ENCODE measurements at places on chromosomes 5 and 9.

GRCh38 chr5:139262059-139262741, 31.3 kb upstream of the MATR3 start:
- no peak overlapping the region for H3K27ac ChIP-seq
- no peak for DNase-seq
- H3K4me1 ChIP-seq = peaks cover 8% of the 10 kb centered on the region
- H3K27me3 ChIP-seq = peaks cover 8% of the 10 kb centered on the region

GRCh38 chr5:148887123-148887881, 60.9 kb downstream of the ADRB2 start:
- no peaks in the 10 kb centered on the region for H3K36me3 ChIP-seq
- no peak overlapping the region for H3K4me3 ChIP-seq
- H3K27me3 ChIP-seq = no peaks in the 10 kb centered on the region
- no peaks in the 10 kb centered on the region for H3K4me1 ChIP-seq
- no peak for DNase-seq

DNA sequence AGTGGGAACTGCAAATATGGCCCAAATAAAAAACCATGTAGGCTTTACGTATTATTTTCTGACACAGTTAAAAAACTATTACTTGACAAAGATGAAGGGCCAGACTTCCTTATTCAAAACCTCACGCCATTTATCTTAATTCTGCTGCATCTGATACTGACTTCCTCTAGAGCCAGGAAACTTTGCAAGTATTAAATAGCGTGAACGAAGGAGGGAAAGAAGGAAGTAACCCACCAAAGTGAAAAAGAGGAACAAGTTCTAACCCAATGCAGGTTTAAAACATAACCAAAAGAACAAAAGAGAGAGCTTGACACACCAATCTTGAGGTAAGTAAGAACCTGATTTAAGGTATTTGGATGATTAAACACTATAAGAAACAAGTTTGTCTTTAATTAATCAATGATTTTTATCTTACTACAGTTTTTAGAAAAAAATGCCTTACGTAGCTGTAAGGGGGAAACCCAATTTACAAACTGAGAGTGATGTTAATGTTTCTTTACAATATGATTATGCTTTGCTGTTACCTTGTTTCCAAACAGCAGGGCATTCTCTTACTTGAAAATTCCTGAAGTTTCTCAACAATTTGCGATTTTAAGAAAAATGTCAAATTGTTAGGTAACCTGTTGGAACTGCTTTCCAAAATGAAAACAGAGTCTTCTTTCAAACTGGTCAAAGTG, at the start of gene GAPT:
TSS of gene GAPT (plus strand) at position 220 of the 677 bp plus-strand sequence. CDS start 3,102 bp downstream, outside the sequence.
- H3K36me3 ChIP-seq = no peaks in the 10 kb centered on the region
- no peaks in the 10 kb centered on the region for H3K4me1 ChIP-seq
- H3K4me3 ChIP-seq = no peak within 1 kb of the TSS

- no peak overlapping the region for H3K4me3 ChIP-seq
- H3K27me3 ChIP-seq = peaks cover 49% of the 10 kb centered on the region
- no peak for DNase-seq
- H3K36me3 ChIP-seq = no peaks in the 10 kb centered on the region
Observed at GRCh38 chr9:131838530-131839280, 98.8 kb upstream of the RAPGEF1 start.

- no peaks in the 10 kb centered on the region for H3K4me1 ChIP-seq
- H3K36me3 ChIP-seq = no peaks in the 10 kb centered on the region
- no peak overlapping the region for H3K27ac ChIP-seq
- H3K4me3 ChIP-seq = no peak overlapping the region
Observed at GRCh38 chr9:15743512-15743911, 190.7 kb downstream of the CCDC171 start.

DNA sequence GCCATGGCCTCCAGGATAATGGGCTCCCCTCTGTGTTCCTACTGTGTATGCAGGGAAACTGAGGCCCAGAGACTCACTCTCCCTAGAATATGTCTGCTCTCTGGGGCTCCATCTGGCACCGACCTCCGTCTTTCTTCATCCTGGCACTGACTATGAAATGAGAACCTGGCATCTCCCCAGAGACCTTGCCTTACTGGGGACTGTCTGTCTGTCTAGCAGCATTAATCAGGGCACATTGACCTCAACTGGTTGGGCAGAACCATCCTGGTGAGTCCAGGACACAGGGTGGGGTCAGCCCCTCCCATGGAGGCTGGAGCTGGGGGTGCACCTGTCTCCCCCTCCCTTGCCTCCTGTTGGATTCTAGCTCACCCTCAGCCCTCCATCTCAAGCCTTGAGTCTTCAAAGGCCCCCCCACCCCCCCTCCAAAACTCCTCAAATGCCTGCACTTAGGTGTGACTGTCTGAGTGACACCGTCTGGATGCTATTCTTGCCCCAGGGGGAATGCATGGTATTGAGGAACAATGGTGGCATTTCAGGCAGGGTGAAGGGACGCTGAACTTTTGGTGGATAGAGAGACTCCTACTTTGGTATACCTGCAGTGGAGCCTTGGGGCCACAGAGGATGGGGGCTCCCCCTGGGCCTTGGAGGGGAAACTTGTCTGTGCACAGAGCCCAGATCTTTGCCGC, 12.8 kb upstream of the PITX1 start:
- H3K27ac ChIP-seq = no peak overlapping the region
- DNase-seq = no peak
- H3K27me3 ChIP-seq = peaks cover 70% of the 10 kb centered on the region
- no peaks in the 10 kb centered on the region for H3K4me1 ChIP-seq
- H3K4me3 ChIP-seq = no peak overlapping the region

GRCh38 chr5:73183481-73183891, 10.5 kb downstream of the TMEM174 start:
- H3K4me3 ChIP-seq = no peak overlapping the region
- no peaks in the 10 kb centered on the region for H3K36me3 ChIP-seq
- peaks cover 10% of the 10 kb centered on the region for H3K27me3 ChIP-seq
- H3K27ac ChIP-seq = no peak overlapping the region

DNA sequence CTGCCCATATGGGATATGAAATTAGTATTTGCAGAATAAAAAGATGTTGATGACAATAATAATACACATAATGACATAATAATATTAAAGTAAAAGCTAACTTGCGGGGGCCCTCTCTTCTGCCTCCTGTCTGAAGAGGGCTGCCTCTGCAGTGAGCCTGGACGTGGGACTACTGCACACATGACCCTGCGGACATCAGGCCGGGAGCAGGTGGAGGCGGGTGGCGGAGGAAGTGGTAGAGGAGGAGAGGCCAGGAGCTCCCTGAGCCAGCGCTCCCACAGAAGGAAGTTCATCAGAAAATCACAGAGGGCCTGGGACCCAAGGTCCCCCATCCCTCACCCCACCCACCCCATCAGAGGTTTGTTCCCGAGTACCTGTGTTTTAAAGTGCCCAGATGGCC, 60.5 kb downstream of the ROPN1L start:
- no peak for DNase-seq
- no peaks in the 10 kb centered on the region for H3K27me3 ChIP-seq
- no peak overlapping the region for H3K27ac ChIP-seq
- H3K4me3 ChIP-seq = no peak overlapping the region
- H3K4me1 ChIP-seq = no peaks in the 10 kb centered on the region

DNA sequence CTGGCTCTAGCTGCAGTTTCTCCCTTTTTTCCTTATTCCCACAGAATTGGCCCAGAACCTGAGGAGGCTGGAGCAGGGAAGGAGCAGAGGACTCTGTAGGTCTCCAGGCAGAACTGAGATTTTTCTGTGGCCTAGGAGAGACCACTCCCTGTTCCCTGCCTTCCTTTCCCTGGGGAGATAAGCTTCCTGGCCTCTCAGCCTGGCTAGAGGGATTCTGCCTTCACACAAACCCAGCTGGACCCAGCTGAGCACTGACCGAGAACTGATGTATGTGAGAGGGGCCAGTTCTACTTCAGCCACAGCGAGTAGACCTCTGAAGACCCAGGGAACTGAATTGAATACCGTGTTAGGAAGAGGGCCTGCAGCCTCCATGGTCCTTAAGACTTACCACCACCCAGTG, 48.0 kb downstream of the RUSC2 start:
- DNase-seq = no peak
- no peaks in the 10 kb centered on the region for H3K4me1 ChIP-seq
- H3K27ac ChIP-seq = no peak overlapping the region
- no peaks in the 10 kb centered on the region for H3K27me3 ChIP-seq
- H3K36me3 ChIP-seq = no peaks in the 10 kb centered on the region

GRCh38 chr9:135823036-135823435, 84.3 kb downstream of the CAMSAP1 start:
- peaks cover 25% of the 10 kb centered on the region for H3K36me3 ChIP-seq
- H3K27ac ChIP-seq = no peak overlapping the region
- H3K4me3 ChIP-seq = no peak overlapping the region
- no peaks in the 10 kb centered on the region for H3K27me3 ChIP-seq
- DNase-seq = no peak

GRCh38 chr9:73031350-73031749, 78.5 kb upstream of the ALDH1A1 start:
- no peak for DNase-seq
- H3K27me3 ChIP-seq = no peaks in the 10 kb centered on the region
- no peak overlapping the region for H3K4me3 ChIP-seq
- H3K36me3 ChIP-seq = no peaks in the 10 kb centered on the region
- no peaks in the 10 kb centered on the region for H3K4me1 ChIP-seq
- H3K27ac ChIP-seq = no peak overlapping the region

DNA sequence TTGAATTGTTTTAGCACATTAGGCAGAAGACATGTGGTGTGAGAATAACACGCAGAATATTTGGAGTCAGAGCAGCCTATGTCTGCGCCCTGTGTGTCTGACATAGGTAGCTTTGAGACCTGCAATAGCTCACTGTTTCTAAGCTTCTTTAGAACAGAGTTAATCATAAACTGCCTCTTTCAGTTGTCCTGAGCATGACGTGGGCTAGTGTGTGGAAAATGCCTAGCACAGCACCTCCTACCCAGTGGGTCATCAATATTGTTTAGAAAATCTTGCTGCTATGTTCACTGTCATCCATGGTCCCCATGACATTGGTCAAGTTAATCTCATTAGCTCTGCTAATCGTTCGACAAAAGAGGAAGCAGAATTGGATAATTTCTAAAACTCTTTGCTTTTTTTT, 357.4 kb upstream of the SGCD start:
- H3K4me3 ChIP-seq = no peak overlapping the region
- no peaks in the 10 kb centered on the region for H3K4me1 ChIP-seq
- DNase-seq = no peak
- H3K27me3 ChIP-seq = no peaks in the 10 kb centered on the region
- H3K27ac ChIP-seq = no peak overlapping the region

DNA sequence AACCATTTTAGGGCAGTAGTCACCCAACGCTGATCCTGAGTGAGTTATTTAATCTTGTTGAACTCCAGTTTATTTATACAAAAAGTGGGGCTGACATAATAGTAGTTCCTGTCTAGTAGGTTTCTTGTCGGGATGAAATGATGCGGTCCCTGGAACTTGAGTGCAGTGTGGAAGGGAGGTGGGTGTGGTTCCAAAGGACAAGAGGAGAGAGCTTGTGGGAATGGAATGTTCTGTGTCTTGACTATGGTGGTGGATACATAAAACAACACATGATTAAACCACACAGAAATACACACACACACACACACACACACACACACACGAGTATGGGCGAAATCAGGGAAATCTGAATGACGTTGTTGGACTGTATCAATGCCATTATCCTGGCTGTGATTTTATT, 66.1 kb upstream of the BARHL1 start:
- H3K4me3 ChIP-seq = no peak overlapping the region
- DNase-seq = no peak
- no peaks in the 10 kb centered on the region for H3K36me3 ChIP-seq
- H3K27ac ChIP-seq = no peak overlapping the region

GRCh38 chr5:15693933-15694332, 194.0 kb downstream of the FBXL7 start:
- no peak for DNase-seq
- H3K4me1 ChIP-seq = no peaks in the 10 kb centered on the region
- H3K27ac ChIP-seq = no peak overlapping the region
- H3K4me3 ChIP-seq = no peak overlapping the region

- no peaks in the 10 kb centered on the region for H3K27me3 ChIP-seq
- peaks cover 28% of the 10 kb centered on the region for H3K4me1 ChIP-seq
- no peak for DNase-seq
- H3K4me3 ChIP-seq = no peak overlapping the region
- peaks cover 13% of the 10 kb centered on the region for H3K36me3 ChIP-seq
Observed at GRCh38 chr9:126864771-126865170, 4.3 kb downstream of the ZBTB34 start.

DNA sequence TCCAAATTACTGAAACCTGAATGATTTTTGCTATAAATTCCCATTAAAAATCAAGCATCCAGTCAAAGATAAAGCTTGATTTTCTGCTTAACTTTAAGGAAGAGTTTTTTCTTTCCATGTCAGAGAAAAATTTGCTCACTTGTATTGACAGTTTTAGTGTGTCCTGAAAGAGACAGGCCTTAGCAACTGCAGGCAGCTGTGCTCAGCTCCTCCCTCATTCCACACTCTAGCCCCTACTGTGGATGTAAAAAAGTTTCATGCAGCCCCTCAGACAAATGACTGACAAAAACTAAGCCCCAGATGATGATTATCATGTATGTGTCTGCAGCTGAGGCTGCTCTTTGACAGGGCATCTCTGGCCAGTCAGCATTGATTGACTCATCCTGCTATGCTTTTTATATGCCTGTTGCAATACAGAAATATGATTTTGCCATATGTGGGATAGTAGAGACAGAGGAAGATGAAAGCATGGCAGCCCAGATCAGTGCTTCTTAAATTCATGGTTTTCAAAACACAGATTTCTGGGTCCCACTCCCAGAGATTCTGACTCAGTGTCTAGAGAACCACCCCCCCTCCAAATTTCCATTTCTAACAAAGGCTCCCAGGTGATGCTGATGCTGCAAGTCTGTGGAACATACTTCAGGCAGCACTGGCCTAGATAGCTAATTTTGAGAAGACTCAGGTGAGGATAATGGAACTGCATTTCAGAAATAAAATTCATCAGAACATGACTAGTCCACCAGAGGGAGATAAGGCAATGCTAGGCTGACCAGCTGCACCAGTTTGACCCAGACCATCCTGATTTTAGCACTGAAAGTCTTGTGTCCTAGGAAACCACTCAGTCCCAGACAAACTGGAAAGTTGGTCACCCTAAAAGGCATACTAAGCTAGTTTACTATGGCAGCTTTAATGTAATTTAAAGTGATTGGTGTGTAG, 298.7 kb upstream of the KCNN2 start:
- no peak for DNase-seq
- no peak overlapping the region for H3K4me3 ChIP-seq
- no peaks in the 10 kb centered on the region for H3K27me3 ChIP-seq
- no peaks in the 10 kb centered on the region for H3K36me3 ChIP-seq
- H3K27ac ChIP-seq = no peak overlapping the region

DNA sequence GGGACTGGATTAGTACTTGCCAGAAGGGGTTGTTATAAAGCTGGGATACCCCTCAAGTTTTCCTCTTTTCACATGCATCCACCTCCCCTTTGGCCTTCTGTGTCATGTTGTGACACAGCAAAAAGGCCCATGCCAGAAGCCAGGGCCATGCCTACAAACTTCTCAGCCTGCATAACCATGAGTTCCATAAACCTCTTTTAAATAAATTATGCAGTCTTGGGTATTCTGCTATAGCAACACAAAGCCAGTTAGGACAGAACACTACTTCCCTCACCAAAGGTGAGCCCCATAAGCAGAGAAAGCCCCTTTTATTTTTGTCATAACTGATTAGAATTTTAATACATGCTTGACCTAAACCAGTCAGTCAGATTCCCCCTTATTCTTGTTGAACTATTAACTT, 801.3 kb downstream of the DNAH5 start:
- H3K27ac ChIP-seq = no peak overlapping the region
- H3K27me3 ChIP-seq = no peaks in the 10 kb centered on the region
- no peaks in the 10 kb centered on the region for H3K4me1 ChIP-seq
- H3K36me3 ChIP-seq = no peaks in the 10 kb centered on the region
